ENCODE measurements at places on chromosomes 13 and 19. TPM values are rescaled to one million over a fixed set of nuclear protein-coding genes. Genes with fewer than 3 reads are reported as not detected.
A peak's percentile ranks its signal among the peaks of the same experiment; 100 is the strongest.

- peak; percentile 88 for DNase-seq
These were observed 3.9 kb upstream of the ACOD1 start for GRCh38 chr13:76944456-76944855.

DNA sequence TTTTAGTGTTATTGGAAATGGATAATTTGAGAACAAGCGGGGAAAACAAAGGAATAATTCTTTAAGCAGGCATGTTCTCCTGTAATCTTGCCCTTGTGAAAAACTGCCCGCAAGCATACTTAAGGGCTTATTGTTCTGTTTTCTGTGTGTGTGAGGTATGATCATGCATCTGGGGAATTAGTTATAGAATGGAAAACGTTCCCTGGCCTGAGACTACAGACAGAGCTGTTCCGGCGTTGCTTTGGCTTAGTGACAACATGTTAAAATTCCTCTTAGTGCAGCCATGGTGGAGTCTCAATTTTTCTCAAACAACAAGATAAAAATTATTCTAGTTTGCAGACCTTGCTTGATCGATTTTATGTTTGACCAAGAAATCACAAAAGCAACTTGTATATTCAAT, 560.2 kb upstream of the SPRY2 start:
- DNase-seq = no peak

GRCh38 chr13:85896516-85897450, 97.6 kb upstream of the SLITRK6 start:
- no peak for DNase-seq

- no peak for DNase-seq
These were observed 8.5 kb downstream of the CCDC8 start for GRCh38 chr19:46404753-46405468.

DNA sequence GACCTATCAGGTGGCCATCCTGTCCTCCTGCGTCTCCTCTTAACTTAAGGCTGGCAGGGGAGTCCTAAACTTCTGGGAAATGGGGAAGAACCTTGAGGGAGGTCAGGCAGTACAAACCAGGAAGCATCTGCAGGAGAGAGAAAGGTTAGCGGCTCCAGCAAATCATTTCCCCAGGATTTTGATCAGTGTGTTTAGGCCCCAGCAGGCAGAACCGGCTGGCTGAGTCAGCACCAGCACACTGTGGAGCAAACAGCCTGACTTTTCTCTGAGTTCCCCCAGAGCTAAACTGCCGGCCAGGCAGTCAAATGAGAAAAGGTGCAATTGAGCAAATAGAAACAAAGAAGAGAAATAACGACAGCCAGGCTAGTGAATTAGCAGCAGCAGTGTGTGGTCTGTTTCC, 46.7 kb upstream of the MEDAG start:
- no peak for DNase-seq

Gene PSG1
- 0.51 TPM for total RNA-seq

Gene NCCRP1
- total RNA-seq = not detected

Measured in fibroblast of lung (primary cell).